SK-N-SH (cell line): ENCODE measurements at places on chromosomes 7 and 10.

GRCh38 chr7:2165610-2166594, 66.8 kb downstream of the MAD1L1 start:
- peak; percentile 33 for DNase-seq

- DNase-seq = no peak
Measured at GRCh38 chr7:151017370-151017952, 6.8 kb downstream of the ATG9B start.

GRCh38 chr7:68679459-68680234, 918.6 kb upstream of the AUTS2 start:
- DNase-seq = no peak

GRCh38 chr7:148807436-148807835, 76.7 kb downstream of the EZH2 start:
- DNase-seq = no peak

- no peak for DNase-seq
Measured at GRCh38 chr10:30431435-30431911, 2.5 kb upstream of the MAP3K8 start.
